ENCODE measurements at places on chromosomes 13 and 19. TPM values are rescaled to one million over a fixed set of nuclear protein-coding genes. Genes with fewer than 3 reads are reported as not detected.

DNA sequence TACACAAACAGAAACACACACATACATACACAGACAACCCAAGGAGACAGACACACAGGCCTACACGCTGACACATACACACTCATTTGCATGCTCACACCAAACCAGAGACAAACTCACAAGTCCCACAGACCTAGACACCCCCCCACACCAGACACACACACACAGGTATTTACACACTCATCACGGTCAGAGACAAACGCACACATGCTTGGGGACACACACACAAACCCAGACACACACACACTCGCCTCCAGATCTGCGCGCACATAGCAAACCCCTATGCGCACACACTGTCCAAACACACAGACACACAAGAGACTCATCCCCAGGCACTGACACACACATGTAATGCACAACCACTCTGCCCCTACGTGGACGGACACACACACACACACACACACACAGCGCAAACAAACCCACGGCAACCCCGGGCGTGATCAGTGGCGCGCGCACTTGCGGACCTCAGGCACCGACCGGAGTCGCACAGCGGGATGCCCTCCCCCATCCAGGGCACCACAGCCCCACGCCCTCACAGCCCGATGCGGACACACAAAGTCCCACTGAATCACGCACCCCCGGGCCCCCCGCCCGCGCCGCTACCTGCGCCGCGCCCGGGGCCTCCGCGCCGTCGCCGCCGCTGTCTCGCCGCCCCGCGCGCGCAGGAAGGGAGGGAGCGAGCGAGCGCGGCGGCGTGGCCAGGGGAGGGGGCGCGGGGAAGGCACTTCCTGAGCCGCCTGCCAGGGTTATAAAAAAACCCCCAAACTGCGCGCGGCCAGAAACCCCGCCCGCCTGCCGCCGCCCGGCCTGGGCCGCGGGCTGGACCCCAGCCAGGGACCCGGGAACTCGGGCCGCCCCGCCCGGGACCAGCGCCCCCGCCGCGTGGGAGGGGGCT lies at the start of gene ADAMTS10:
ADAMTS10 (minus strand) TSS at position 675 of the 895 bp plus-strand sequence. CDS start 5,005 bp downstream, outside the sequence.
- DNase-seq = peak; percentile 93

DNA sequence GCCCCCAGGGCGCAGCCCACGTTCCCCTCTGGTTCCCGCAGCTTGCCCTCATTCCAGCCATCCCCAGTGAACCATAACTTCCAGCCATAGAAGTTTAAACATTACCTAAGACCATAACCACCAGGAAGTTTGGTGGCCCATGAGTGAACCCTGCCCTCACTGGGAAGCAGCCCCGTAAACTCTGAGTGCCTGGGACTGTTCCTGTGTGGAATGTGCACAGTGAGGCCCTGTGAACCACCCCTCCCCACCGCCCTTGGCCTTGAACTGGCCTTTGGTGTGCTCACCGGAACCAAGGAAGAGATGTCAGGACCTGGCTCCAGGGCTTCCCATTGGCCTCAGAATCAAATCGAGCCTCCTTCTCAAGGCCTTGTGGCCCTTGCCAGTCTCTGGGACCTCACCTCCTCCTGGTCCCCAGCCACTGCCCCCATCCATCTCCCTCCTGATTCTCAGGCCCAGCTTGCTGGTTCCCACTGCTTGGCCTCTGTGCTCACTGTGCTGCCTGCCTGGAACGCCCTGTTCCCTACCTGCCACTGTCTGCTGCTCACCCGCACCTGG lies 46.5 kb downstream of the DNM2 start:
- no peak for DNase-seq

- DNase-seq = no peak
These were observed 4.9 kb downstream of the FPR1 start for GRCh38 chr19:51746731-51747130.

DNA sequence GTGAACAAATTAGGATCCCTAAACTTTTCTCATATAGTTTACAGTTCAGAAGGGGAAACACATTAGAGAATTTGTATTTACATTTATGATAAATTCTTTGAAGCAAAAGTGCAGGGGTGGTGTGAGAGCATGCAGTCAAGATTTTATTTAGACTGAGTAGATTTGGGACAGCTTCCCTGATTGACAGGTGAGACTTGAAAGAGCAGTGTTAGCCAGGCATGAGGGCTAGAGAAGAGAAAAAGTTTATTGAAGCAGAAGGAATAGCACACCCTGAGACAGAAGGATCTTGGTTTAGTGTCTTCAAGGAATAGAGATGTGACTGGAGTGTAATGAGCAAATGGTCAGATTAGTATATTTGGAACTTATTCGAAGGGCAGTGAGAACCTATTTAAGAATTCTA lies 50.5 kb downstream of the PDS5B start:
- DNase-seq = no peak

- DNase-seq = no peak
These were observed 23.0 kb upstream of the MTRF1 start for GRCh38 chr13:41286370-41286769.

- DNase-seq = peak; percentile 81
These were observed 21.7 kb downstream of the CEACAM21 start for GRCh38 chr19:41597600-41598041.

ARHGAP33 gene
- total RNA-seq = 6.4 TPM

CGB1 gene
- not detected for total RNA-seq

LRG1 gene
- total RNA-seq = 0.30 TPM

Measured in H7 (cell line).